Right lobe of liver (tissue), 6 donors: ENCODE measurements at places on chromosomes 16 and 17. TPM values are rescaled to one million over a fixed set of nuclear protein-coding genes. Genes with fewer than 3 reads are reported as not detected.
A peak's percentile ranks its signal among the peaks of the same experiment; 100 is the strongest.

CPNE7 gene
- total RNA-seq, result 0.39 TPM

CCL22 gene
- total RNA-seq, result not detected

TOM1L1 gene
- total RNA-seq, result 67.3 TPM

SP6 gene
- not detected for total RNA-seq

SDR42E1 gene
- total RNA-seq, result 4.3 TPM

- no peaks in the 10 kb centered on the region for H3K36me3 ChIP-seq
- no peak overlapping the region for H3K27ac ChIP-seq
- no peaks in the 10 kb centered on the region for H3K27me3 ChIP-seq
Measured at GRCh38 chr16:86337581-86338402, 172.5 kb upstream of the FOXF1 start.

GRCh38 chr16:12539185-12539929 lies 264.3 kb downstream of the CPPED1 start:
- no peaks in the 10 kb centered on the region for H3K27me3 ChIP-seq
- DNase-seq, result no peak
- no peaks in the 10 kb centered on the region for H3K36me3 ChIP-seq
- H3K27ac ChIP-seq, result no peak overlapping the region
- no peak overlapping the region for H3K4me3 ChIP-seq

DNA sequence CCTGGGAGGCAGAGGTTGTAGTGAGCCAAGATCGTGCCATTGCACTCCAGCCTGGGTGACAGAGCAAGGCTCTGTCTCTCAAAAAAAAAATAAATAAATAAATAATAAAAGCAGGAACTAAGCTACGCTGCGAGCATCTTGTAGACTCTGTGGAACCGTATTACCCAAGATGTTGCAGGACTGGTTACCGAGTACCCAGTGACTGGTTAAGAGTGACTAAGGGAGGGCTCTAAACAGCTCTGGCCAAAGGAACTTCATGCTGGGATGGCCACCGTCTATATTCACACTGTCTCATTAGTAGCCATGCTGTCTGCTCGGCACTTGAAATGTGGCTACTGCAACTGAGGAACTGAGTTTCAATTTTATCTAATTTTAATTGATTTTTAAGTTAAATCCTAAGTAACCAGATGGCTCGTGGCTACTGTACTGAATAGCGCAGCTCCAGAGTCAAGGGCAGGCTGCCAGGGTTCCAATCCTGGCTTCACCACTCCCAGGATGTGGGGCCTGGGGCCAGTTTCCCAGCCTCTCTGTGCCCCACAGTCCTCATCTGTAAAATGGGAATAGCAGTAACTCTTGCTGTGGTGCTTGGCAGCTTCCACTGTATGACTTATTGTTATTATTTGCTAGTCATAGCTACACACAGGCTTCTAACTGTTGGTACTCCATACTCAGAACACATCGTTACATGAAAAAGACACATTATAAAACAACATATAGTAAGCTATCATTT lies 3.0 kb downstream of the NTAN1 start:
- H3K4me1 ChIP-seq, result no peaks in the 10 kb centered on the region
- DNase-seq, result no peak
- H3K27me3 ChIP-seq, result no peaks in the 10 kb centered on the region
- H3K27ac ChIP-seq, result no peak overlapping the region
- H3K36me3 ChIP-seq, result no peaks in the 10 kb centered on the region

DNA sequence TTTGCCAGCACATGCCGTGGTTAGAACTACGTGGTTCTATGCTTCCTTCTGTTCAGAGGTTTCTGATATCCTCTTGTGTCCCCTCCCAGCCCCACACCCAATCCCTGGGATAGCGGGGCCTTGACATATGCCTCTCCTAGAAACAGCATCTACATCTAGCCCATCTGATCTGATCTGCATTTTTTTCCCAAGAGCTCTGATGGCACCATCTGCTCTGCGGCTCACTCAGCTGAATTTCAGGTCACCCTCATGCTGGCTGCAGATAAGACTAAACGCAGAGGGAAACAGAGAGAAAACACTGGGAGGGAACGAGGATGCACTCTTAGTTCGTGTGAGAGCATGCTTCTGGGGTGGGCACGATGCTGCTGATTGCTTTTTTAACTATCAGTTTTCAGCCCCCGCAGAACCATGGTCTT lies 10.7 kb downstream of the WIPI1 start:
- no peak overlapping the region for H3K4me3 ChIP-seq
- no peaks in the 10 kb centered on the region for H3K27me3 ChIP-seq
- H3K27ac ChIP-seq, result no peak overlapping the region
- H3K4me1 ChIP-seq, result no peaks in the 10 kb centered on the region

GRCh38 chr16:83826146-83826913 lies 18.6 kb downstream of the HSBP1 start:
- no peak overlapping the region for H3K27ac ChIP-seq
- no peaks in the 10 kb centered on the region for H3K27me3 ChIP-seq
- peak; percentile 81 for DNase-seq
- H3K4me3 ChIP-seq, result no peak overlapping the region

DNA sequence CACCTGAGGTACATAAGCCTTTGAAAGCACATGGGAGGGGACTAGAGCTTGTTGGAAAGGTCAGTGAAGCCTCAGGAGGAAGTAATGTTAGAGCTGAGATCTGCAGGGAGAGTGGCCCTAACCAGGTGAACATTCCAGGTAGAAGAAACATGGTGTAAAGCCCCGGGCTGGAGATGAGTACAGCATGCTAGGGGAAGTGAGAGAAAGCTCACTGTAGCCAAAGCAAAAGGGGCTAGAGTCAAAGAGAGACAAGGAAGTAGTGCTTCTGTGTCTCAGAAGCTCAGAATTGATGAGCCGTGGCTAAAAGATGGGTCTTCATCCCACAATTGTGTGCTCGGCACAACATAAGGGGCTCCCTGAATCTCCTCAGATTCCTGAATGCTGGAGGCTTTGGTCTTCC lies 481.8 kb downstream of the XYLT1 start:
- no peaks in the 10 kb centered on the region for H3K4me1 ChIP-seq
- no peak overlapping the region for H3K27ac ChIP-seq
- H3K27me3 ChIP-seq, result no peaks in the 10 kb centered on the region
- DNase-seq, result no peak
- no peaks in the 10 kb centered on the region for H3K36me3 ChIP-seq

GRCh38 chr16:15051387-15051951 lies 4.4 kb downstream of the NTAN1 start:
- no peaks in the 10 kb centered on the region for H3K27me3 ChIP-seq
- no peaks in the 10 kb centered on the region for H3K36me3 ChIP-seq
- no peak overlapping the region for H3K4me3 ChIP-seq
- H3K4me1 ChIP-seq, result no peaks in the 10 kb centered on the region
- no peak overlapping the region for H3K27ac ChIP-seq

- no peak for DNase-seq
- peaks cover 6% of the 10 kb centered on the region for H3K4me1 ChIP-seq
- no peaks in the 10 kb centered on the region for H3K27me3 ChIP-seq
- H3K36me3 ChIP-seq, result no peaks in the 10 kb centered on the region
Measured at GRCh38 chr16:30377050-30377811, 2.6 kb downstream of the MYL11 start.

DNA sequence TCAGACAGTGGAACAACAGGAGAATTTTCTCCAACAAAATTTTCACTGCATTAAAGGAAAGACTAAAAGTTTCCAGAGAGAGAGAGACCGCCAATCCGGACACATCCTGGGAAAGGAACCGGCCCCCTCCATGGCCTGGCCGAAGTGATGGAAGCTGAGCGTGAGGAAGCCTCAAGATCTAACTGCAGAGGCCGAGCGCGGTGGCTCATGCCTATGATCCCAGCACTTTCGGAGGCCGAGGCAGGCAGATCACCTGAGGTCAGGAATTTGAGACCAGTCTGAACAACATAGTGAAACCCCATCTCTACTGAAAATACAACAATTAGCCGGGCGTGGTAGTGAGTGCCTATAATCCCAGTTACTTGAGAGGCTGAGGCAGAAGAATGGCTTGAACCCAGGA lies 3.9 kb downstream of the CTRB2 start:
- H3K4me1 ChIP-seq, result no peaks in the 10 kb centered on the region
- H3K27ac ChIP-seq, result no peak overlapping the region
- no peaks in the 10 kb centered on the region for H3K27me3 ChIP-seq
- peak; percentile 9 for DNase-seq
- H3K36me3 ChIP-seq, result no peaks in the 10 kb centered on the region

GRCh38 chr16:46976550-46976949 lies 3.1 kb upstream of the DNAJA2 start:
- no peak overlapping the region for H3K4me3 ChIP-seq
- H3K36me3 ChIP-seq, result no peaks in the 10 kb centered on the region
- no peak for DNase-seq
- no peaks in the 10 kb centered on the region for H3K27me3 ChIP-seq
- peak overlapping the region; percentile 70 for H3K27ac ChIP-seq

GRCh38 chr17:67403483-67403882 lies 26.4 kb downstream of the PITPNC1 start:
- H3K27ac ChIP-seq, result no peak overlapping the region
- H3K4me1 ChIP-seq, result no peaks in the 10 kb centered on the region
- no peak overlapping the region for H3K4me3 ChIP-seq
- no peak for DNase-seq
- no peaks in the 10 kb centered on the region for H3K36me3 ChIP-seq

DNA sequence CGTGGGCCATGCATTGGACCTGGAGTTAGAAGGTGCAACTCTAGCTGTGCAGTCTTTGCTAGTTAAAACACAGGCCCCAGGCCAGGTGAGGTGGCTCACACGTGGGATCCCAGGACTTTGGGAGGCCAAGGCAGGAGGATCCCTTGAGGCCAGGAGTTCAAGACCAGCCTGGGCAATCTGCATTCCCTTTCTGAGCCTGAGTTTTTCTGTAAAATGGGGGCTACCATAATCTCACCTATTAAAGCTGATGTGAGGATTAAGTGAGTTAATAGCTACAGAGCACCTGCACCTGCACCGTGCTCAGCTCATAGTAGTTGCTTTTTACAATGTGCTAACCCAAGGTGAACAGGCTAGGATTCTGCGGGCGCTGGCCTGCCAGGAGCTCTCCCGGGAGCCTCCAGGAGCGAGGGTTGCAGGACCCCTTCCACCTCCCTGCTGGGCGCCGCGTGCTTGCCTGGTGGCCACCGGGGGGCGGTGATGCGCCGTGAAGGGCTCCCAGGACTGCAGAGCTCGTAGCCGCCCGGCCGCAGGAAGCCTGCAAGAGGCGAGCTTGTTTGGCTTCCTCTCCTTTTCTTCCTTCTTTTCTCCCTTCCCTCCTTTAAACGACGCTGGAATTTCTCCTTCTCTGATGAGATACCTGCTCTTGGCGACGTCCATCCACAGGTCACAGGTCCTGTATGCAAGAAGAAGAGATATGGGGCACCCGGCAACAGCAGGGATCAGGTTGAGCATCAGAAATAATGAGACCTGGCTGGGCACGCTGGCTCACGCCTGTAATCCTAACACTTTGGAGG lies 51.3 kb downstream of the ZFP90 start:
- no peak overlapping the region for H3K4me3 ChIP-seq
- no peaks in the 10 kb centered on the region for H3K27me3 ChIP-seq
- peak; percentile 63 for DNase-seq
- no peaks in the 10 kb centered on the region for H3K36me3 ChIP-seq
- H3K27ac ChIP-seq, result no peak overlapping the region

DNA sequence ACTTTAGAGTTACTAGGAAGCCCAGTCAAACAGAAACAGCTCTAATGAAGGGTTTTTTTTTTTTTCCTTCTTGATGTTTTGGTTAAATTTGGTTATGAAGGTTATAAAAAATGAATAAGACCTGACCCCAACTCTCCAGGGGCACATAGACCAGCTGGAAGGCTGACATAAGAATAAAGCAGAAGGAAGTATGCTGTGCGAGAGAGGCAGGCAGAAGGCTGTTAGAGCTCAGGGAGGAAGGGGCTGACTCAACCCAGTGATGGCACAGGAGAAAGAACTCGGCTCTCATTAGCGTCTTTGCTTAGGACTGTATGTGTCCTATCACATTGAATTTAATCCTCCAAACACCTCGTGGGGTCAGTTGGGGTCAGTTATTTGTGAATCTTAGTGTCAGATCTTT lies 474.6 kb downstream of the PMP22 start:
- H3K27ac ChIP-seq, result no peak overlapping the region
- no peaks in the 10 kb centered on the region for H3K4me1 ChIP-seq
- no peak for DNase-seq
- no peak overlapping the region for H3K4me3 ChIP-seq
- H3K36me3 ChIP-seq, result no peaks in the 10 kb centered on the region
- no peaks in the 10 kb centered on the region for H3K27me3 ChIP-seq

GRCh38 chr16:2983706-2984136 lies 3.5 kb upstream of the PKMYT1 start:
- DNase-seq, result peak; percentile 77
- H3K4me1 ChIP-seq, result peaks cover 31% of the 10 kb centered on the region
- H3K27me3 ChIP-seq, result no peaks in the 10 kb centered on the region
- H3K4me3 ChIP-seq, result no peak overlapping the region
- H3K36me3 ChIP-seq, result no peaks in the 10 kb centered on the region
- H3K27ac ChIP-seq, result no peak overlapping the region
